Immature natural killer cell (primary cell): ENCODE measurements at places on chromosomes 13 and 19.
A peak's percentile ranks its signal among the peaks of the same experiment; 100 is the strongest.

- DNase-seq, result no peak
Observed at GRCh38 chr19:39407410-39407659, 688 bp downstream of the ZFP36 start.

- no peak for DNase-seq
Observed at GRCh38 chr19:41702171-41702651, 6.2 kb upstream of the CEACAM5 start.

DNA sequence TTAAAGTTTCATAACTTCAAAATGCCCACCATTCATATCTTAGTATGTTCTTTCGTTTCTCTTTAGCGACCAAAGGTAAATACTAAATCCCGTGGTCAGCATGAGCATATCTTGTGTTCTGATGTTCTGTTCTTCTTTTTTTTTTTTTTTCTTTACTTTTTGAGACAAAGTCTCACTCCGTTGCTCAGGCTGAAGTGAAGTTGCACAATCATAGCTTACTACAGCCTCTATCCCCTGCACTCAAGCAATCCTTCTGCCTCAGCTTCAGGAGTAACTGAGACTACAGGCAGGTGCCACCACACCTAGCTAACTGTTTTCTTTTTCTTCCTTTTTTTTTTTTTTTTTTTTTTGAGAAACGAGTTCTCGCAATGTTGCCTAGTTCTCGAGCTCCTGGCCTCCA, 60.9 kb upstream of the ATP12A start:
- DNase-seq, result no peak

DNA sequence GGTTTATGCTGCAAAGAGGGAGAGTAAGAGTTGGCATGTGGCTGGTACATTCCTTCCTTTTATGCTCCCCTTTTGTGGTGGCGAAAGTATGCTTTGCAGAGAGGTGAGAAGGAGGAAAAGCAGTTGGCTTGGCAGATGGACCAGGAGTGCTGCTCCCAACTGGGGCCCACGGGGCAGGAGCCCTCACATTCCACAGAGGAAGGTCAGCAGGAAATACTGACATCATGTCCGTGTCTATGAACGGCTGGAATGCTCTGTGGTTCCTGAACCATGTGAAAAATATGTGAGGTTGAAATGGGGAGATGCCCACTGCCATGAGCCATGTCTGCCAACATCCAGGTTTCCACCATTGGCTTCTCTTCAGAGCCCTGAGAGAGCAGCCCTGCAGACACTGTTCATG, 33.3 kb upstream of the GAS6 start:
- no peak for DNase-seq

GRCh38 chr19:28285917-28286316, 927.0 kb downstream of the UQCRFS1 start:
- DNase-seq, result no peak

GRCh38 chr19:2391118-2391725, 31.2 kb downstream of the TMPRSS9 start:
- peak; percentile 35 for DNase-seq

DNA sequence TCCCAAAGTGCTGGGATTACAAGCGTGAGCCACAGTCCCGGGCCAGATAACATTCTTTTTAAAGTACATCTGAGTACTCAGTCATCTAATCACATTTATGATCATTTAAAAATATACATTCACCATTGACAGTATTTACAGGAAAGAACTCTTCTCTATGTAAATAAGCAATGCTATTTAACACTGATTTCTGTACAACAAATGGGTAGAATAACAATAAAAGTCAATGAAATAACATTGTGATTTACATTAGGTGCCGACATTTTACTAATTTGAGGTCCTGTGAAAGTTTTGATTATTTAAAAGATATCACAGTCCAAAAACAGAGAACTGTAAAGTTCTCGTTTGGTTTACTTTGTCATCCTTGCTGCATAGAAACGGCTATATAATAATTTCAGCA, 1763.7 kb downstream of the SLITRK1 start:
- no peak for DNase-seq

GRCh38 chr19:8370176-8371010, 6.4 kb downstream of the ANGPTL4 start:
- no peak for DNase-seq

GRCh38 chr13:26343816-26344215, 89.9 kb downstream of the CDK8 start:
- no peak for DNase-seq

GRCh38 chr19:48495396-48495795, 16.2 kb downstream of the LMTK3 start:
- DNase-seq, result no peak

DNA sequence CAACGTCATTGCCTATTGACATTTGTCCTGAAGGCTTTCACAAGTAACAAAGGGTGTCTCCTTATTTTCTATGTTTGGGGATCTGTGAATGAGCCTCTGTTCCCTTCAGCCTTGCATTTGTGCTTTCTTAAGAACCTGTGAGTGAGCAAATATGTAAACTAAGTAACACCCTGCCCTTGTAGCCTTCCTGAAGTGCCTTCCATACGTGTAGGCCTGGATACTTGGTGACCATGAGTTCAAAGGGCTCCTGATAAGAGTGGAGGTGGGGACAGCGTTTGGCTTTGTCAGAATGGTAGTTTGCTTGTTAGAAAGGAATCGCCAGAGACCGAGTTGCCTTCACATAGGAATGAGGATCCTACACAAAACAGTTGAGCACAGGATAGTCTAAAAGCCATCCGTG, 14.5 kb upstream of the CCDC97 start:
- no peak for DNase-seq

- peak; percentile 14 for DNase-seq
Observed at GRCh38 chr13:112690283-112690929, 568 bp downstream of the ATP11A start.

DNA sequence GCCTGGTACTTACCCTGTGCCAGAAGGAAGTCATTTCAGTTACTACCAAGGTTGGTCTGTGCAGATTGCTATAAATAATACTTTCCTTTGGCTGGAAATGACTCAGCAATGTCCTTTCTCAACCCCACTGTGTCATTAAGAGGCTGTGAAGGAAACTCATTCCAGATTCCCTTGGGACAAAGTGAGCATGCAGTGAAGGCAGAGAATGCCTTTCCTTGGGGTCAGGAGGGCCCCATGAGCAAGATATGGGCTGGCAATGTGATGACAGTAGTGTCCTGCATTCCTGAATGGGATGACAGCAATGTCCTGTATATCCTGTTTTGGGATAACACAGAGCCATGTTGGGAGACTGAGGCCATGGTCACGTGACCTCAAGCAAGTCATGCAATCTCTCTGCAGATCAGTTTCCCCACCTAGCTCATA, 213.1 kb upstream of the TMTC4 start:
- DNase-seq, result no peak
